ENCODE measurements at places on chromosomes 16 and 17.

DNA sequence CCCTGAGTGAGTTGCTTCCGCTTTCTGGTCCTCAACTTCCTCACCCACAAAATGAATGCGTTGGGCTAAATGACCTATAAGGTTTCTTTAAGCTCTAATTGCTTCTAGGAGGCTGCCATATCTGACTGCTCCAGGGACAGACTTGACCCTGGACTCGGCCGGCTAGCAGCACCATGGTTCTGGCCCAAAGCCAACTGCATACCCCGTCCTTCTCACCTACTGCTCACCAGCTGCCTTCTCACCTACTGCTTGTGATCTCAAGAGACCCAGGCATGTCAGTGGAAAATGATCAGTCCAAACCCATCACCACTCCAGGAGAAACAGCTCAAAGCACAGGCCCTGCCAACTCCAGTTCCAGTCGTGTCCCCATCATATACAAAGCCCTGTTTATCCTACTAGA is 124.3 kb upstream of the IRX5 start:
- no peak for DNase-seq

GRCh38 chr16:14487579-14487978 is 142.5 kb downstream of the PARN start:
- no peak for DNase-seq

GRCh38 chr16:23504076-23504452 is 6.2 kb downstream of the GGA2 start:
- no peak for DNase-seq

- no peak for DNase-seq
These were observed 7.4 kb upstream of the CD300LD start for GRCh38 chr17:74599448-74599939.

GRCh38 chr16:79079656-79080420 is 520.7 kb downstream of the MAF start:
- no peak for DNase-seq

DNA sequence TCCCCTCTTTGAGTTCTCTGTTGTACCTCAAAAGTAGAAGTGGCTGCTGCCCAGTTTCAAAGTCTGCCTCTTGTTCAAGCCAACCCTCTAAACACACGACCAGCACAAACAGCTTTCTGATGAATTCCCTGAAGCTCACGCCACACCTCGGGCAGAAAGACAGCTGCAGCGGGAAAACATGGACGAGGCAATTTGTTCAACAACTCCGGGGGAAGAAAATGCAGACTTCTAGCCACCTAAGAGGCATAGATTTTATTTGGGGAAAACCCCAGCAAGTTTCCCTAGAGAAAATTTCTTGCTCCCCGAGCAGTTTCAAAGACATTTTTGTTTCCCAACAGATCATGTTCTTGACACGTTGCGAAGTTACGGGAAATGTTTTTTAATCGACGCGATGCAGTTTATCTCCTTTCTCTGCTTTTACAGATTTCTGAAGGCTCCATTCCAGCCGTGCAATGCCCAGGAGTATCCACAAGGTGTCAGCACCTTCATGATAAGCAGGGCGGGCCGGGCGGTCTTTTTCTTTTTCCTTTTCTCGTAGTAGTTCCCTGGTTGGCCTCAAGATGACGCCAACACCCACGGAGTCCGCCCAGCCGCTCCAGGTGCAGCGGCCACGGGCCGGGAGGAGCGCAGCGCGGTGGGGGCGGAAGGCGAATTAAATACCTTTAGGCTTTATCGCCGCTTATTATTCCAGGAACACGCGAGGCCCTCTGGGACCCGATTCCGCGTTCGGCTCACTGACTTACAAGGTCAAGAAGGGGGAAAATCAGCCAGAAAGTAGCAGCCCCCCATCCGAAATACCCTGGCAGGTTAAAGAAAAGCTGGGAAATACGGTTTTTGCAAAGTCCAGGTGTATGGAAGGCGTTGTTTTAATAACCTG is 2.9 kb upstream of the FOXC2 start:
- peak; percentile 79 for DNase-seq

- no peak for DNase-seq
These were observed 52.5 kb downstream of the BANP start for GRCh38 chr16:88003736-88004135.

DNA sequence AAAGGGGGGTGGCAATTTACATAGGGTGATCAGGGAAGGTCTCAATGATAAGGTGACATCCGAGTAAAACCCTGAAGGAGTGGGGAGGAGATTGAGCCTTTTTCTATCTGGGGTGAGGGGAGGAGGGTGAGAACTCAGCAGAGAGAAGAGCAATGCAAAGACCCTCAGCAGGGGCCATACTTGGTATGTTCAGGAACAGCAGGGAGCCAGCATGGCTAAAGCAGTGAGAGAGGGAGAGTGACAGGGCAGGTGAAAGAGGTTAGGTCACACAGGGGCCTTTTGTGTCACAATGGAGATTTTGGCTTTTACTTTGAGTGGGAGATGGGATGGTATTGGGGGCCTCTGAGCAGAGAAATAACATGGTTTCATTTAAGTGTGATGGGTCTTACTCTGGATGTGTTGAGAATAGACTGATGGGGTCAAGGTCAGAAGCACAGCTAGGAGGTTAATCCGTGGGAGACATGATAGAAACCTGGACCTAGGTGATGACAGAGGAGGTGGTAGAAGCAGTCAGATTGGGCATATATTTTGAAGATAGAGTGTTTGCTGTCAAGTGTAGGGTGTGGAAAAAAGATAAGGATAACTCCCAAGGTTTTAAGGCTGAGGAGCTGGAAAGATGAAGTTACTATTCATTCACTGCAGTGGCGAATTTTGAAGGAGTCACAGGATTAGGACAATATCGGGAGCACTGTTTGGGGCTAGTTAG is 6.2 kb downstream of the SP2 start:
- DNase-seq = no peak

- no peak for DNase-seq
These were observed 412.2 kb upstream of the EEF2KMT start for GRCh38 chr16:5509794-5510193.

DNA sequence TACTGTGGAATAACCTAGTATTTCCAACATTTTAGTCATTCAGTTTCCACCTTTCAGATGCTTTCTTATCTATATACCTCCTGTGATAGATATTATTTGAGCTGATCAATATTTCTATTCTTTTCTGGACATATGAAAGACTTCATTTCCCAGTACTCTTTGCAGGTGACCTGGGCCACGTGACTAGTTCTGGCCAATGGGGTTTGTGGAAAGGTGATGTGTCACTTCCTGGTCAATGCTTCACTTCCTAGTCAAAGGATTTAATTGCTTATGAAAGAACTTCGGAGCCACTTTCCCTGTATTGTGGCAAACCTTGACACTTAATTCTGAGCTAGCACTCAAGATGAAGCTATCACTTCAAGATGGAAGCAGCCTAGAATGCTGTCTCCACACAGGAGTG is 248.9 kb upstream of the FOXF1 start:
- no peak for DNase-seq
